CD4-positive, alpha-beta T cell treated with Interleukin-15 for 4 hours (primary cell): ENCODE measurements at places on chromosomes 16 and 17.

- DNase-seq: no peak
These were observed 30.9 kb downstream of the PGS1 start for GRCh38 chr17:78409191-78409928.

DNA sequence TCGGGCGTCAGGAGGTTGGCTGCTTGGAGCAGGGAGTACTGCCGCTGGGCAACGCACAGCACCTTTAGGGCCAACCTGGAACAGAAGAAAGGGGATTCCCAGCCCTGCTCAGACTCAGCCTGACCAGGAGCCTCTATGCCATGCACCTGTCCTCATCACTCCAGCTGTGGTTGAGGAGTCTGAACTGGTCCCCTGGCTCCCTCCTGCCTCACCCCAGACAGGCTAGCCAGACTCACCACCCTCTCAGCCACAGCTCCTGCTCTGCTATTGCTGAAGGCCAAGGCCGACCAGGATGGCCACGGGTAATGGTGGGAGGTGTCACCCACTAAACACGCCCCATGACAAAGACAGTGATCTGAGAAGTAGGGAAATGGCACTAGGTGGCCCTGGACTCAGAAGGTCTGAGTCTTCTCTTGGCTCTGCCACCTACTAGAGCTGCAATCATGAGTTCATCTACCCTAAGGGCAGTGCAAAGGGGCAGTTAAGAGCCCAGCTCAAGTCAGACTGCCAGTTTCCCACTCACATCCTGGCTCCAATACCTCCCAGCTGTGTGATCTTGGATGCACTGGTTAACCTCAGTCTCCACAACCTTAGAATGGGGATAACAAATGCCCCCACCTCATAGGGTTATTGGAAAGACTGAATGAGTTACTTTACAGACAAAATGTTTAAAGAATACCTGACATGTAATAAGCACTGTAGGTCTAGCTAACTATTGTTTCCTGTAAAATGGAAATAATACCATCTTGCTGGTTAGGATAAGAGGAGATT is 13.8 kb upstream of the GFAP start:
- DNase-seq: no peak

- DNase-seq: no peak
These were observed 28.1 kb downstream of the SERPINF1 start for GRCh38 chr17:1789936-1790335.

- DNase-seq: no peak
These were observed 206.7 kb downstream of the CDH13 start for GRCh38 chr16:82833378-82833993.

GRCh38 chr17:73463821-73464220 is 152.0 kb upstream of the CDC42EP4 start:
- no peak for DNase-seq

DNA sequence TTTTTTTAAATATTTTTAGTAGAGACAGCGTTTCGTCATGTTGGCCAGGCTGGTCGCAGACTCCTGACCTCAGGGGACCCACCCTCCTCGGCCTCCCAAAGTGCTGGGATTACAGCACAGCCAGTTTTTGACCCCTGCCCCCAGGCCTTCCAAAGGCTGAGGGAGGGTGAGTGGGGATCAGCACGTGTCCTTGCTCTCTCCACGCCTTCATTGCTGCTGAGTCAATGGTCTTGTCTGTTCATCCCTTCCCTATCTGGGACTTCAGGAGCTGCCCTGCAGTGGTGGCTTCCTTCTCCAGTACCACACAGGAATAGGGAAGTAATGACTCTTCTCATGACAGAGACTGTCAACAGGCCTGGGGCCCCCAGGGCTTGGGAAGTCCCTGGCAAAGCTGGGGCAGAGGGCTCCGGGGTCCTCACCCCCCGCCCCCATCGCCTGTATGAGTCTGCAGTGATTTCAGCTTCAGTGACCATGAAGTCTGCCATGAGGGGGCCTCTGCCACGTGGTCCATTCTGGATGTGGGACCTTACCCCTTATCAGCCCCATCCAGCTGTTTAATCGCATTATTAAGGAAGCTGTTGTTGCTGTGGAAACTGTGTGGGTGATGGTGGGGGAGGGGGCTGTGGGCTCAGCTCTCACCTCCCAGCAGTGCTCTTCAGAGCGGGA is 6.1 kb downstream of the ABCC3 start:
- DNase-seq: no peak

- DNase-seq: no peak
These were observed 25.6 kb downstream of the GGA2 start for GRCh38 chr16:23484510-23485256.

- peak; percentile 35 for DNase-seq
These were observed 18.5 kb downstream of the TOP2A start for GRCh38 chr17:40399185-40399584.

GRCh38 chr17:58452738-58453137 is 35.4 kb upstream of the RNF43 start:
- DNase-seq: no peak

GRCh38 chr17:42759982-42760651 is 910 bp upstream of the RAMP2 start:
- no peak for DNase-seq

DNA sequence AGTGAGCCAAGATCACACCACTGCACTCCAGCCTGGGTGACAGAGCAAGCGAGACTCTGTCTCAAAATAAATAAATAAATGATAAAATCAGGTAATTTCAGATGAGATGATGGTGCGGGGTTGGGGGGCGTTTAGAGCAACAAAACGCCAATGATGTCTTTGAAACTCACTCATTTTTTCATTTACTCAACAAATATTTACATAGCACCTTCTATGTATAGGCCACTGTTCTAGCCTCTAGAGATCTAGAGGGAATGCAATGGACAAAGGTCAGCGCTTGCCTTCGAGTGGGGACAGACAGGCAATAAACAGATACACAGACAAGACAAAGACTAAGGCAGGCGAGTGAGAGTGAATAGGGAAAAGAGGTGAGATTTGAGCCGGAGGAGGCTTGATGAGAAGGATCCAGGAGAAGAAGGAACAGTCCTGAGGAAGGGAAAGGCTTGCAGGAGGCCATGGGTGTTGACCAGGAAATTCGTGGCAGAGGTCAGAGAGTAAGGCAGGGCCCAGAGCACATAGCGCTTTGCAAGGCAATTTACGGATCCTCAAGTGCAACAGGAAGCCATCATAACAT is 14.1 kb downstream of the ALDH3A1 start:
- no peak for DNase-seq

GRCh38 chr17:27670791-27671590 is 40.0 kb downstream of the LGALS9 start:
- DNase-seq: no peak

- DNase-seq: peak; percentile 69
These were observed 1.4 kb upstream of the VAMP2 start for GRCh38 chr17:8163978-8164814.
